ELF-1 (cell line): ENCODE measurements at places on chromosomes 11 and 22.
A peak's percentile ranks its signal among the peaks of the same experiment; 100 is the strongest.

DNA sequence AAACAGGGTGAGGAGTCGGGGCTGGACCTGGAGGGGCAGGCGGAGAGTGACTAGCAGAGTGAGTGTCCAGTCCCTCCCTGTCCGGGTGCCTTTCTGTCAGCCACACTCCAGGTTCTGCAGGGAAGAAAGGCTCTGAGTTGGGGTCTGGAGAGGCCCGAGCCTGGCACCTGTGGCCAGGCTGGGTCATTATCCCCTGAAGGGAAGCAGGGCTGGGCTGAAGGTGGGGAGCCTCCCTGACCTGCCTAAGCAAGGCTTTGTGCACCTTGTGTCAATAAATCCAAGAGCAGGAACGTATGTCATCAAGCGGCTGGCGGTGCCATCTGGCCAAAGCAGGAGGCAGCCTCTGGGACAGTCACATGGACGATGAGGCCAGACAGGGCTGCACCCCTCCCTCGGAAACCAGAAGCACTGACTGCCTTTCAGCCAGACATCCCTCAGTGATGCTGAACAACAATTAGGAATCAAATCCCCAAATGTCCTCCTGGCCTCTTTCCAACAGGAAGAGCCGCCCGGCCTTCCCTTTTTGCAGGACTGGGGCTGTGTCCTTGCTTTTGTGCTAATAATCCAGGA, 73.9 kb upstream of the FGF3 start:
- no peak for DNase-seq

DNA sequence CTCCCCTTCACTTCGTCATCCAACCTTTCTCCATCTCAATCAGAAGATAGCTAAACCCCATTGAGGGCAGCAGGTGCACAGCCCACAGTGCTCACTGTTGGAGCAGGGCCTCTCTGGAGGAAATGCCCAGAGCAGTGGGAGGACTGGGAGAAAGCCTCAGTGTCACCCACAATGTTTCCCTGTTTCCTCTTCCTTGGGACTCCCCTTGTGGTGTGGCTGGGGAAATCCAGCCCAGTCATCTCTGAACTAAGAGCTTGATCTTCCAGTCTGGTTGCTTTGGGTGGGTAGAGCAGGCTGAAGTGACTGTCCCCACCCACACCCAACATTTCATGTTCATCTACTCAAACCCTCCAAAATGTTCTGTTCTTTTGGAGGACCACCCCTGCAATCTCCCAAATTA, 29.8 kb upstream of the EED start:
- DNase-seq, result no peak

DNA sequence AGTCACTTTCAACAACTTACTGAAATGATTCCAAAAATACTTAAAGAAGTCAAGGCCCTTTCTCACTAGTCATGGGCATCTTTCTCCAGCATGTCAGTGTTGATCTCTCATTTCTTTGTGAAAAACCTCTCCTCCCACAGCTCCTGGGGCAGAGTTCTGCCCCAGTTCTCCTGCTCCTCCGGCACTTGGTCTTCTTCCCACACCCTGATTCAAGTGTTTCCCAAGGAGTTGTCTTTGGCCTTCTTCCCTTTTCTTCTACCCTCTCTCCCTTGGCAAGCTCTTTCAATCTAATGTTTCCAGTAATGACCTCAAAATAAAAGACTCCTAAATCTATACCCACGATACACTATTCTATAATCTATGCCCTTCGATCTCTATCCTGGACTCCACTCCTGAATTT, 42.1 kb upstream of the CCDC34 start:
- no peak for DNase-seq

DNA sequence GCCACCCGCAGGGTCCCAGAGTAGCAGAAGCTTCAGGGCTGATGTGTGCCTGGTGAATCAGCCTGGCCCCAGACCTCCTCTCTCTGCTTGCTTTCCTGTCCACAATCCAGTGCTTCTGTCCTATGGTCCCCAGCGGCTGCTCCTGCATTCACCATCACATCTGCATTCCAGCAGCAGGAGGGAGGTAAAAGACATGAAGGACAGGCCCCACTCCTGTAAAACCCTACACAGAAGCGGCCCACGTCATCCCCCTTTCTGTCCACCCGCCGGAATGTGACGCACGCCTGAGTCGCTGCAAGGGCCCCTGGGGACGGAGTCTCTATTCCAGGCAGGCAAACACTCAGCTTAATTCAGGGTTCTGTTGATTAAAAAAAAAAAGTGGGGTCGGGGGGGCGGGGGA, 58.3 kb downstream of the CDKN1C start:
- no peak for DNase-seq

DNA sequence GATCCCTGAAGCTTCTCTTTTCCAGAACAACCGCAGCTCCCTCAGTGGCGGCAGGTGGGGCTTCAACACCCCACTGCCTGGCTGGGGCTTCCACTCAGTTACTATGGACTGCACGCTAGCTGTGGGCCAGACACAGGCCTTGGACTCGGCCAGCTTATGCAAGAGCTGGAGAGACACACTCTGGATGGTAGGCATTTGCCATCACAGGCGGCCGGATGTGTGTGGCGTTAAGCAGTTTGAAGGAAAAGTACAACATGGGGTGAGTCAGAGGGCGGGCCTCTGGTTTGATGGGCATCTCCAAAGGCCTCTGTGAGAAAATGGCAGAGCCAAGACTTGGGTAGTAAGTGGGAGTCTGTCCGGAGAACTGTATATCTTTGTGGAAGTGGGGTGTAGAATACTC, 17.6 kb downstream of the KCNJ4 start:
- DNase-seq, result no peak

GRCh38 chr22:27093422-27093821, 436.0 kb downstream of the MIAT start:
- DNase-seq, result no peak

DNA sequence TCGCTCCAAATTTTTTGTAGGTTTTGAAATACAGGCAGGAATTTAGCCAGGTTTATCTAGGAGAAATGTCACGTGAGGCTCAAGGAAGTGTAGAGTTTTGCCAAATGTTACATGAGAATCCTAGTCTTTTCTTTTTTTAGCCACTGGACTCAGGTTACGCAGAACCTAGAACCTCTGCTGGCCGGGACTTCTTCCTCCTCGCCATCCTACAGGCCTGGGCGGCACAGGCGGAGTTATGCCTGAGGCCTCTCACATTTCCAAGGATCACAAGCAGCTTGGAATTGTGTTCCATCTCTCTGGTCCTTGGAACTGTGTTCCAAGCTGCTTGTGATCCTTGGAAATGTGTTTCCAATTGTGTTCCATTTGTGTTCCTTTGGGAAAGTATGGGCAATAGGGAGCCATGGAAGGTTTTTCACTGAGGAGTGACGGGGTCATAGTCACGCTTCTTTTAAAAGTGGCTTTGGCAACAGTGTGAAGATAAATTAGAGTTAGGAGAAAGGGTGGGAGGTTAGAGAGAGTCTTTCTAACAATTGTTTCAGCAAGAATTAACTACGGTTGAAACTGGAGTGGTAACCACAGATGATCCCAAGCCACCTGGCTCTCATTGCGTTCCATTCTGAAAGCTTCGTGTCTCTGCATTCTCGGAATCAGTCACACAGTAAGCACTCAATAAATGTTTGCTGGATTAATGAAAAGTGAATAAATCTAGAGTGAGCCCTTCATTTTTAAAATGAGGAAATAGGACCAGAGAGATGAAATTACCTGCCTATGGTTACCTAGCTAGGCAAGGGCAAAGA, 12.5 kb upstream of the POU2AF1 start:
- no peak for DNase-seq

- DNase-seq, result no peak
Observed at GRCh38 chr22:38136607-38137006, 26.1 kb upstream of the BAIAP2L2 start.

DNA sequence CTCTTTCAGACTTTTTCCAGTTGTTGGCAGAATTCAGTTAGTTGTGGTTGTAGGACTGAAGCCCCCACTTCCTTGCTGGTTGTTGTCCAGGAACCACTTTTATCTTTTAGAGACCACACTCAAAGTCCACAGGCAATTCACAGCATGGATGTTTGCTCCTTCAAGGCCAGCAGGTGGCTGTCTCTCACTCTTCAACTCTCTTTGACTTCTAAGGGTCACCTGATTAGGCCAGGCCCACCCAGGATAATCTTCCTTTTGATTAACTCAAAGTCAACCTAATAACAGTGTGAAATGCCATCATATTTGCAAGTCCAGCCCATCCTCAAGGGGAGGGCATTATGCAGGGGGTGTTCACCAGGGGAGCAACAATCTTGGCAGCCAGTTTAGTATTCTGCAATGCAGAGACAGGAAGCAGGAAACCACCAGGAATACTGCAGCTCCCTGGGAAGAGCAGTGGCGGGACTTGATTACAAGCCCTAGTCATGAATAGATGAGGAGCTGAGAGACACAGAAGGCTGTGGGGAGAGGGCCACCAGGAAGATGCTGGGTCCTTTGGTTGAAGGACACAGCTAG, 52.4 kb downstream of the LRRC74B start:
- no peak for DNase-seq

GRCh38 chr22:50035976-50036724, 21.9 kb downstream of the TTLL8 start:
- no peak for DNase-seq

- DNase-seq, result no peak
Observed at GRCh38 chr11:120383518-120384155, 47.4 kb downstream of the ARHGEF12 start.

GRCh38 chr22:43824724-43825420, 12.8 kb upstream of the EFCAB6 start:
- DNase-seq, result peak; percentile 18

DNA sequence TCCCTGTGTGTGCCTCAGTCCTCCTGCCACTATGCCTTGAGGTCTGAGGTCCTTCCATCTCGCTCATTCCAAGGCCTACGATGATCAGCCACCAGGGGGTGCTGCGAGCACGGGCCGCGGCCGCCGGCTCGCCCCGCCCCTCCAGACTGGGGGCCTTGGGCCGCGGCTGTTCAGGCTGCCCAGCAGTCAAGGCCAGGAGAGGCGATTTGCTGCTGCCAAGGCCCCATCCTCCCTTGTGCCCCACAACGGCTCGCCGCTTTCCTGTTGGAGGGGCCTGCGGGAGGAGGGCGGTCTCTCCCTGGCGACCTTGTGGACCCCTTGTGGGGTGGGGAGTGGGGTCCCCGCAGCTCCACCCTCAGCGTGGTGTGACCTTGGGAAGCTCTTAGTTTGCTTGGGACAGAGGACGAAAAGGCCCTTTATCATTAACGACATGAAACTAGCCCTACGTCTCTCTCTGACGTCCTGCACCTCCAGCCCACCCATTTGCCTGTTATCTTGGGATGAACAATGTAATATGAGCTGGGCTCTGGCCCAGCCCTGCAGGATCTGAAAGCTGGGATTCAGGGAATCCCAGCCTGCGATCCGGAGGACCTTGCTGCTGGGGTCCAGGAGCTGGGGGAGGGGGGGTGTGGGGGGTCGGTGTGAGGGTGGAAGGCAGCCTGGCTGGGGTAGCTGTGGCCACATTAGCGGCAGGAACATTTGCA, 5.3 kb upstream of the GALR3 start:
- peak; percentile 95 for DNase-seq

- no peak for DNase-seq
Observed at GRCh38 chr11:40095446-40095845, 1364.0 kb downstream of the LRRC4C start.

- no peak for DNase-seq
Observed at GRCh38 chr22:26748845-26749244, 91.5 kb downstream of the MIAT start.

DNA sequence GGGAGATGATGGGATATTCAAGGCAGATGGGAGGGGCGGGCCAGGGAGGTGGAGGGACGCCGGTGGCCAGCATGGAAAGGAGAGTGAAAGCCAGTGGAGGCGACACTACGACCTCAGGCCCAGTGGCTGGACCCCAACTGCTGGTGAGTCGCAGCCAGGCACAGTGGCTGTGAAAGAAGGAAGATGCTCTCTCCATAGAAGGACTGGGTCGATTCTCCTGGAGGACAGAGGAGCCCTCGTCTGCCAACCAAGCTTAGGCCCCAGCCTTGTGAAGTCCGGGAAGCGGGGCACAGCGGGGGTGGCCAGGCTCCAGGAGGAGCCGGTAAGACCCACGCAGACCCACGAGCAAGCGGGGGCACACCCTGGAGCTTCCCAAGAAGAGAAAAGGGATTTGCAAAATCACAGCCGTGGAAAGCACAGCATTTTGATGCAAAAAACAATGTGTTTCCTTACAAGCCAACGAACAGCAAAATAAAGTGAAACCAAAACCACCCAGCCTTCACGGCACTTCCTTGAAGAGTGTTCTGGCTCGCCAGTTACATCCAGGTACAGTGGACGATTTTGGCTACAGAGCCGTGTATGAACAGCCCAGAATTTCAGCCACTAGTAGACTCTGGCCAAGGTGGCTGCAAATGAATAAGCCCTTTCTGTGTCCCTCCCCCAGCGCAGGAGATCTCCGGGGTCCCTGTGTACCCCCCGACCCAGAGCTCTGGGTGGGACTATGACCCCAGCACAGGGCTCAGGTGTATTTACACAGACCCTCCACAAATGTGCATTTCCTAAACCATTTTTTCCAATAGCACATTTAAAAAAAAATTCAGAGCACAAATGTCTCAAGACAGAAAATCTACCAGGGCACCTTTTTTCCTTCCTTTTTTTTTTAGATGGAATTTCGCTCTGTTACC, 96.9 kb downstream of the TRMU start:
- no peak for DNase-seq

DNA sequence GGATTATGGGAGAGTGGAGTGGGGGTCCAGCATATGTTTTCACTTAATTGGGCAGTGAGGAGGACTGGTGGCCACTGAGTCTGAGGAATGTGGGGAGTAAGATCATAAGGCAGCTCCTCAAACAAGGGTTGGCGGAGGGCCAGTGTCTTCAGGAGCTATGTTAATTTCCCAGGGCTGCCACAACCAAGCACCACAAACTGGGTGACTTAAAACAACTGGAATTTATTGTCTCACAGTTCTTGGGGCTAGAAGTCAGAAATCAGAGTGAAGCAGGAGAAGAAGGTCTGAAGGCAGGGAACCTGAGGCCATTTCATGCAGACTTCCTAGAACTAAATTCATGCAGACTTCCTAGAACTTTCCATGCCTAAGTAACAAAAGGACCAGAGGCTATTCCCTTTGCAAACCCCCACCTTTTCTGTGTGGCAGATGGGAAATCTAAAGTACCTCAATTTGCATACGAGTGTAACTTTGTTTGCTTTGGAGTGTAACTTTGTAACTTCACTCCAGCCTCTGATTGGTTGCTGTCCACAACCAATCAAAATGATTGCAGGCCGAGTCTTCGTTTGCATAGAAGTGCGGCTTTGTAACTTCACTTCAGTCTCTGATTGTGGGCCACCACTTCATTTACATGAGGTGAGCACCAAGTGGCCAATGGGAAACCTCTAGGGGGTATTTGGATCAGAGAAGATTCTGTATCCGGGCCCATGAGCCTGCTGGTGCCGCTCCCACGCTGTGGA, 50.5 kb upstream of the ZBED5 start:
- DNase-seq, result peak; percentile 51

- no peak for DNase-seq
Observed at GRCh38 chr11:115418626-115419025, 85.6 kb downstream of the CADM1 start.
